ENCODE measurements at places on chromosomes 1 and 21.

DNA sequence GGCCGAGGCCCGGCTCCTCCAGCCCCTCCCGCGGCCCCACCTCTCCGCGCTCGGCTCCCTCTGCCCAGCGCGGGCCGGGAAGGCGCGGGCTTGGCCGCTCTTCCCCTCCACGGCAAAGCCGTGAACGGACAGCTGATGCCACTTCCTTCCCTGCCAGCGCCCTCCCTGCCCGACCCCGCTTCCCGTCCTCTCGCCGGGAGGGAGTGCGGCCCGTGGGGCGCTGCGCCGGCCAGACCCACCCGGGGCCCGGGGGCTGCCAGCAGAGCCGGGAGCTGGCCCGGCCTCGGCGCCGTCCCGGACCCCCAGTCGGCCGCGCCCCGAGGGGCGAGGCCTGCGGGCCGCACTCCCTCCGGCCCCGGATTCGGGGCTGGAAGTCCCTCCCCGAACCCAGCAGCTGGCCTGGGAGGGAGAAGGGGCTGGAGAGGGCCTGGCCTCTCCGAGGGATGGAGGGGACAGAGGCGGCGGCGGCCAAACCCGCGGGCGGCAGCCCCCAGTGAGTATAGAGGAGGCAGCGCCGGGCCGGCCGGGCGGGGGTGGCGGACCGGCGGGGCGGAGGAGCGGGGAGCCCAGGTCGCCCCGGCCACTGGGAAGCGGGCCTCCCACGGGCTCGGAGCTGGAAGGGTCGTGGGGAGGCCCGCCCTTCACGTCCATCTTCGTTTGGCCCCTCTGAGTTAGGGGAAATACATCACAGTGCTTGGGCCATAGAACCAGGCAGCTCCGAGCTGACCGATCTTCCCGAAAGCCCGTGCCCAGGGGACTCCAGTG, at the start of gene KIAA1614:
TSS of gene KIAA1614 (plus strand) at position 97 of the 765 bp plus-strand sequence. CDS start at position 444, 347 bp downstream.
- no peak for DNase-seq

- no peak for DNase-seq
These were observed 27.1 kb downstream of the SAMSN1 start for GRCh38 chr21:14519000-14519399.

DNA sequence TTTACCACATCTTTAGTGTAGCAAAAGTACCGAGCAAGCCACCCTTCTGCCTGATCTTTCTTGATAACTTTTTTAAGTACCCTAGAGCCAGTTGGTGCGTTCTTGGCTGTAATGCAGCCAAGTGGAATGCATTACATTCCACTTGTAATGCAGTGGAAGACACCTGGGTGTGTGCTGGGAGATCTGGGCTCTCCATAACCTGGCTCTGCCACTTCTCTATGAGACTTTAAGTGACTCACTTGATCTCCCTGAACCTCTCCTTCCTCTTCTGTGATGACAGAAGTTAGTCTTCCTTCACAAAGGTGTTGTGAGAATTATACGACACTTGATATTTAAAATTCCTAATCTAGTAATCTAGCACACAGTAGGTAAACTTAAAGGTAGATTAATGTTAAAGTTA, 35.3 kb upstream of the NFIA start:
- no peak for DNase-seq

DNA sequence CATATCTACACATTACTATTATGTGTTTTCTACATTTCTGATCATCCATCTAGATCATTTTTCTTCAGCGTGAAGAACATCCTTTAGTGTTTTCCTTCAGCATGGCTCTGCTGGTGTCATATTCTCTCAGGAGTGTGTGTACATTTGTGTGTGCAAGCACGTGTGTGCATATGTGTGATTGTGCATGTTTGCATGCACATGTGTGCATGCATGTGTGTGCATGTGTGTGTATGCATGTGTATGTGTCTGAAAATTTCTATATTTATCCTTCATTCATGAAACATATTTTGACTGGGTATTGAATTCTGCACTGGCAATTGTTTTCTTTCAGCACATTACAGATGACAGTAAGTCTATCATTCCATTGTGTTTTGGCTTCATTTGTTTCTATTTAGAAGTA, 74.6 kb downstream of the FHAD1 start:
- no peak for DNase-seq

DNA sequence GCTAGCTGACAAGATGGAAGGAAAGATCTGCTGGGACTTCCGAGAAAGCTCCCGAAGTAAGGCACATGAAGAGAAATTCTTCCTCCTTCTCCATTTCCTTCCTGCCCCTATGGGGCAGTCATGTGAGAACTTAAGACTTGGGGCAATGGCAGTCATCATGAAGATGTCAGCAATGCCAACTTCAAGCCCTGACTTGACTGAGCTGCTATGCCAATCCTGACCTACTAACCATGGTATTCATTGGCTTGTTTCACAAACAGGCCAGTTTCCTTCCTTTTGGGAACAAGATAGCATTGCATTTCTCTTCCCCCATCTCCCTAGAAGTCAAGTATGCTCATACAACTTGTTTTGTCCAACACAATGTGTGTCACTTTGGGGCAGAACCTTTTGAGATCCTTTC, 25.5 kb downstream of the GRIK1 start:
- DNase-seq = no peak

- no peak for DNase-seq
These were observed 293.0 kb downstream of the NTNG1 start for GRCh38 chr1:107433635-107434360.

GRCh38 chr1:156726549-156727226, 1.6 kb upstream of the METTL25B start:
- DNase-seq = no peak

- no peak for DNase-seq
These were observed 56.0 kb downstream of the TTLL7 start for GRCh38 chr1:83942914-83943313.

DNA sequence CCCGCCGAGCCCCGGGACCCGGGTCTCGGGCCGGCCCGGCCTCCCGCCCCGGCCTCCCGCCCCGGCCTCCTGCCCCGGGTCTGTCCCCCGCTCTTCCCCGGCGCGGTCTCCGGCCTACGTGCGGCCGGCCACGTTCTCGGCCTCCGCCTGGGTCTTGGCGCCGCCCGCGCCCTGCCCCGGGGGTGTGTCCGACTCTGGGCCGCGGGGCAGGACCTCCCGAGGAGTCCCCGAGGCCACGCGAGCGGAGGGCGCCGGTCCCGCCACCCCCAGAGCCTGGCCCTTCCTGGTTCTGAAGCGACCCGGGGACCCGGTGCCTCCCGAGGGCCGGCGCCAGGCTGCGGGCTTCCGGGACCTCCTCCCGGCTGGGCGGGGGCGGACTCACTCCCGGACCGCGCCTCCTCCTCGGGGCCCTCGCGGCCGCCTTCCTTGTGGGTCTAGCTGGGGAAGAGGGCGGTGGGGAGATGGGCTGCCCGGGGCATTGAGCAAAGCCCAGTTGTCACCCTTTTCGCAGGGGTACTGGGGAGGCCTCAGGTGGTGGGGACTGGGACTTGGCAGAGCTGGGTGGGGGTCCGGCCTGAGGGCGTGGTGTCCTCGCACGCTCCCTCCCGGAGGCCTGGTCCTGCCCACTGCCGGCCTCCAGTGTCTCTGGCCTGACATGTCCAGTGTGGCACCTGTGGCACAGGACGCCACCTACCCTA, 558 bp downstream of the PFKL start:
- DNase-seq = no peak

DNA sequence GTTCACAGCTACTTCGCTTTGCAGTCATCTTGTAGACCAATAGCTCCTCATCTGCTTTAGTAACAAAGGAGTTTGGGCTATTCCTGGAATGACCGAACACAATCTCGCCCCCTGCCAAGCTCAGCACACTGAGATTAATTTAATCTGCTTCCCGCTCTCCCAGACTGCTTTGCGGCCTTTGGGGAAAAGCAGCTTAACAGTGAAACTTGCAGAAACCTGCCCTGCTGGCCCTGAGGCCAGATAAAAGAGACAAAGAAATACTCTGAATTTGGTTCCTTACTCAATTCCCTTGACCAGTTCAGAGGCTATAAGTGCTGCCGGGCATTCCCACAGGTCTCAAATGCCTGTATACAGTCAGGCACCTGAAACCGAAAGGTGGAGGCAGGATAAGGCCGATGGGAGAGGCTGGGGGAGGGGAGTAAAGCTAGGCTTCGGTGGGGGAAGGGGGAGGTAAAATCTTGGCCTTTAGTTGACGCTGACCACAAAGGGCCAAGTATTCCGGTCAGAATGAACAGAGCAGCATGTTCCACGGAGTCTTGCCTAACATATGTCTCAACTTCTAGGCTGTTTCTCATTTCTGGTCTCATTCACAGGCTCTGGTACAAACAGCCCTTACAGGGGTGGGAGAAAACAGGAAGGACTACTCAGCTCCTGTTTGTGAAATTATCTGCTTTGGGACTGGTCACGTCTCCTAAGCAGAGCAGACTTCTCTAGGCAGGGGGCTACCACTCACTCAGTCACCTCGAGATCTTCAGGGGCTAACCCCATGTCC, 17.7 kb upstream of the A3GALT2 start:
- no peak for DNase-seq

DNA sequence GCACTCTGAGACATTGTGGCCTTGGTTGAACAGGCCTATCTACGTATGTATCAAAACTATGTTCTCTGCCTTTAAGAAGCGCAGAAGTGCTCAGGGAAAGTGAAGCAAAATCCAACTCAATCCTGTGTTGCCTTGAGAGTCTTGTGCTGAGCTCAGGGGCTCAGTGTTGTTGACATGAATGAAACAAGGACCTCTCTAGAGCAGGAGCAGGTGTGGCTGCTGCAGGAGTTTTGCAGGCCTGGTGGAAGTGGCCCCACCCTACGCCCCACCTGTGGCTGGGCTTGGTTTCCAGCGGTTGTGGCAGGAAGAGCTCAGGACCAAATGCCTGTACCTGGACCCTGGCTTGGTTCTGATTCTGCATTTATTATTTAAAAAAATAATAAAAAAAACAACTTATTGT, 20.9 kb downstream of the CA6 start:
- no peak for DNase-seq

DNA sequence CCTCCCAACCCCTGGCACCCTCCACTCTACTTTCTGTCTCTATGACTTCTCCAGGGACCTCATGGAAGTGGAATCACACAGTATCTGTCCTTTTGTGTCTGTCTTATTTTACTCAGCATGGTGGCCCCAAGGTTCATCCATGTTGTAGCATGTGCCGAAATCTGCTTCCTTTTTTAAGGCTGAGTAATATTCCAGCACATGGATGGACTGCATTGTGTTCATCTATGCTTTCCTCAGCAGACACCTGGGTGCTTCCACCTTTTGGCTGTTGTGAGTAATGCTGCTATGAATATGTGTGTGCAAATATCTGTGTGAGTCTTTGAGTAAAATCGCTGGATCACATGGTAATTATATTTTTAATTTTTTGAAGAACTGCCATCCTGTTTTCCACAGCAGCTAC, 1.6 kb upstream of the PFKL start:
- no peak for DNase-seq

GRCh38 chr1:165605246-165605645, 25.8 kb upstream of the MGST3 start:
- DNase-seq = no peak

DNA sequence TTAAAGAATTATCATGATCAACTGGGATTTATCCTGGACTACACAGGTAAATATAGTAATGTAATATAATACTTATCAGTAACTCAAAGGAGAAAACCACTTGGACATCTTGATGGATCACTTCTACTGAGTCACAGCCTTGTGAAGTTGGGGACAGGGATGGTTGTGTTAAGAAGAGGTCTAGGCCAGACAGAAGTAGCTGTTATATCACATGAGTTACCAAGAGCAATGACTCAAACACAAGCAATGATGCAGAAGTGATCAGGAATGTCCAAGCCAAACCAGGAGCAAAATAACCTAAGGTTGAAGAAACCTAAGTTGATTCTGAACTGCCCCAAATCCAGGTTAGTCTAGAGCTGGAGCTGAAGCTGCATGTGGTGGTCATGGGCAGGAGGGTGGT, 424.5 kb upstream of the DAB1 start:
- DNase-seq = no peak

- no peak for DNase-seq
These were observed 12.8 kb downstream of the PLEKHO1 start for GRCh38 chr1:150162582-150162861.

DNA sequence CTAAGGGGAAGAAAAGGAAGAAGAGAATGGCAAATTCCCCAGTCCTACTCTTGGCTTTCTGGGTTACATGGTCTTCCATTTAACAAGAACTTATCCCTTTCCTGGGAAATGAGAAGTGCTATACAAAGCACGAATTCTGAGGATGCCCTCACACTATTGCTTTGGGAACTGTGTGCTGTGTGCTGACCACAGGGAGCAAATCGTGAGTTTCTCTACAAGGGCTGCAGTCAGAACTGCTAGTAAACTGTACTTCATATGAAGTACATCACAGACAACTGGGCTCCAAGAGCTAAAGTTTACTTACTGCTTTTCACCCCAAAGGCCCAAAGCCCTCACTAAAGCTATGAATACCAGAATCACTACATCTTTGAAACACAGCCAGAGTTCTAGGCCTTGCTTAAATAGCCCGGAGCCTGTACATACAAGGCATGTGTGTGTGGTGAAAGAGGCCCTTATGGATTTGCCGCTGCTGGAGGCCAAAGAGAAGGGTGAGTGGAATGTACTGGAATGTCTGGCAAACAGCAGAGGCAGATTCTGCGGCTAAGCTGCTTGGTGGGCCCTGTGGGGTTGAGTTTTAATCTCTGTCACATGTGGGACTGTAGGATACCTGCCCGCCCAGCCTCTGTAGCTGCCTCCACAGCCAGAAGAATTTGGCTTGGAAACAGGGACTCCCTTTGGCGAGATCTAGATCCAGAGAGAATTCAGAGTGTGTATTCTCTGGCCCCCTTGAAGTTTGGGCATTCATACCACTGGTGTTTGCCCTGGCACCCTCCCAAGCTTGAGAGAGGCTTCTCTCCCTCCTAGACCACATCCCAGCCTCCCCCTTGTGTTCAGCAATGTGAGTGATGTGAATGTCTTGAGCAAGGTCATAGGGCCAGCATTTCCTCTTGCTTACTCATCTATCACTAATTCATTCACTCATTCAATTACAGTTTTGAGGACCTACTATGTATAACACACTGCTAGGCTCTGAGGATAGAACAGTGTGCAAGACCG, 21.9 kb upstream of the TRIM67 start:
- no peak for DNase-seq

DNA sequence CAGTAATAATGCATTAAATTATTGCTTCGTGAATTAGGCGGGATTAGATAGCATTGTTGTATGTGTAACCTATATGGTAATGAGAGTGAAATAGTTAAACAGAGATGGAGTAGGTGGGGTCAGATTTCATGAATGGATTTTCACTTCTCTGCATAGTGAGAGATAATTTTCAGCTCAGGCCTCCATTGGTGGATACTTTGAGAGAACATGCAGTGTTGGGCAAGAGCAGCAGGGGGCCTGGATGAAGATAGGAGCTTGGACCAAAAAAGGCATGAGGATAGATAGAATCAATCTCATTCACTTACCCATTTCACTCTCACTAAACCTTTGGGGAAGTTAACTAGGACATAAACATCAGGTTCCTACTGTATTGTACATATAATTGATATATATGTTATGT, 39.5 kb upstream of the C1orf87 start:
- DNase-seq = no peak
